ENCODE measurements at places on chromosomes 11 and 22.

GRCh38 chr11:7512525-7513233 lies 1.1 kb upstream of the PPFIBP2 start:
- peak; percentile 69 for DNase-seq

DNA sequence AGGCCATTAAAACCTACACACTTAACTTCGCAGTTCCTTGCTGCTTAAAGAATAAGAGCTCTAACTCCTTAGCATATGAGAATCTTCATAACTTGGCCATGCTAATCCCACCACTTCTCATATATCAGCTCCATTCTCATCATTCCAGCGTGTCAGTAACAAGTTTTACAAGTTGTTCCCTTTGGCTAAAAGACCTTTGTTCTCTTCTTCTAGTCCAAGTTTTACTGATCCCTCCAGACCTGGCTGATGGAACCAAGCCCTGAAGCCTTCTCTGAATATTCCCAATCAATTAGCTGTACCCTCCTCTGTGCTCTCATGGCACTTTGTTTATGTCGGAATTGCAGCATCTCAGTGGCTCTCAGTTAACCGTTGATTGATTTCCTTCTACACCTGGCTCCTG lies 35.8 kb downstream of the GAB2 start:
- DNase-seq = no peak

GRCh38 chr22:33083212-33083611 lies 25.0 kb upstream of the SYN3 start:
- peak; percentile 9 for DNase-seq

- DNase-seq = peak; percentile 17
Measured at GRCh38 chr11:87300640-87301380, 263.1 kb downstream of the TMEM135 start.

DNA sequence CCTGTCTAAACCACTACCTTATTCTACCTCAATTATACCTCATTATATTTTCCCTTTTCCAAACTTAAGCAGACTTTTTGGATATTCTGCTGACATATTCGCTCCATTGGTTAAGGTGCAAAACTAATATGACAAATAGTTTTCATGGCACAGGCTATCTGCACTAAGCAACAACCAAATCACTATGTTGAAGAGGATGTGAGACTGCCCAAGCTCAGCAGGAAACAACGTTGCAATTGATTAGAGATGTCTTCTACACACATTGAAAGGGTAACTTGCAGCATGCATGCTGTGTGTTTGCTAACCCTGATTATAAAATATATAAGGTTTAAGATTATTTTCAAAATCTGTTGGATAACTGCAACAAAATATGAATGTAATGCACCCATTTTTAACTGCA lies 61.6 kb downstream of the STK33 start:
- peak; percentile 51 for DNase-seq

DNA sequence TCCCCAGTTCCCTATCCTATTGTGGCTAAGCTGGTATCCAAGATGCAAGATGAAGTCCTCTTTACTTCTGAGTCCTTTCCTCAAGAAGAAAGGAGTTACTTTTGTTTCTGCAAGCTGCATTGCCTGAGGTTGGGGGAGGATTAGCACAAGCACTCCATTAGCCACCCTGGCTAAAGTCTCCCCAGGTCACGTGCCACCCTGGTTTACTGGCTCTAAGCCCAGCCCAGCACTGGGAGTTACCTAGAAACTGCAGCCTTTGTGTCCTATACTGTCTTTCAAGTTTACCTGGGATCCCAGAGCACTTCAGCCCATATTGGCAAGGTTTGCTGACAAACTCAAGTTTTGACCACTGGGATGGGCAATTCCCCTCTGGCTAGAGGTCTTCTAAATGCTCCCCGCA lies 78.4 kb upstream of the DBX1 start:
- peak; percentile 63 for DNase-seq

DNA sequence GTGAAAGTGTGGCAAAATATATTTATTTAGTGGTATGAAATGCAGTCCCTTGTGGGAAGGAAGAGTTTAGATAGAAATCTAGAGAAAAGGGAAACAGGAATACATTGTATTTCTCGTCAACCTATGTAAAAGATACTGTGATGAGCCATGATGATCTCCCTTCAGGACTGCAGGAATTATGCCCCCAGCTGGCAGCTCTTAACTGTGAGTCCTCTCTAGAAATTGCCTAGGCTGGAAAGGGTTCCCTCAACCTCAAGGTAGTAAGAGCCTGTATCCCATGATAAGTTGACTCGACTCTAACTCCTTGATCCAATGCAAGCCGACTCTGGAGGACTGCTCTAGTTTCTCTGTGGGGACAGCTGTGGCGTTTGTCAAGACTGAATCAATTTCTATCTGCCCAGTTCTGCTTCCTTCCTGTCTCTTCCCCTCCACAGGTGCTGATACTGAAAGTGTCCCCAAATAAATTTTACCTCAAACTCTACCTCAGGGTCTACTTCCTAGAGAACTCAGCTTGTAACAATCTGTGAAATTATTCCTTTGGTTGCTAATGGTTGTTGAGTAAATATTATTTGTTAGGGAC lies 897.3 kb downstream of the METTL15 start:
- DNase-seq = no peak

DNA sequence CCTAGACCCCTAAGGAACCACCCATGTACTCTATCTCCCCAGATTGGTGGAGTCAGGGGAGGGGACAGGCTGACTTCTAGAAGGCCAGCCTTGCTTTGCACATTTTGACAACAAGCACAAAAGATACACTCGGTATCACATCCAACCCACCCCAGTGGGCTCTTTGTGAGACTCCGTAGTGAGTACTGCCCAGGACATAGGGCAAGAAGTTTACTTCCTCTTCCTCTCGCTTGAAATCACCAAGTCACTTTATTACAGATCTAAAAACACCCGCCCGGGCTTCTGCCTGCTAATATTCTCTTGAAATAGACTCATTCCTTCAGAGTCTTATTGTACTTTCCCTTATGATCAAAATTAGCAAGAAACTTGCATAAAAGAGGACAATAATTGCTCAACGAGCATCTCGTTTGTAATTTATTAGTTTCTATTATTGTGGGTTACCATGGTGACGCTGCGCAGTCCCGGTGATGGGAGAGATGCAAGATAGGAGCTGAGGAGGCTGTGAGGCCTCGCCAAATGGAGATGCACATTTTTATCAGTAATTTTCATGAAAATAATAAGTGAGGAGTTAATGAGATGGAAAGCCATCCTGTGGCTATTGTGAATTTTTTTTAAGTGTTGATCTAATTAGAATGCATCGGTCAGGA lies 96.9 kb downstream of the FEZ1 start:
- DNase-seq = no peak

GRCh38 chr11:41720761-41721160 lies 261.3 kb upstream of the LRRC4C start:
- DNase-seq = peak; percentile 41

DNA sequence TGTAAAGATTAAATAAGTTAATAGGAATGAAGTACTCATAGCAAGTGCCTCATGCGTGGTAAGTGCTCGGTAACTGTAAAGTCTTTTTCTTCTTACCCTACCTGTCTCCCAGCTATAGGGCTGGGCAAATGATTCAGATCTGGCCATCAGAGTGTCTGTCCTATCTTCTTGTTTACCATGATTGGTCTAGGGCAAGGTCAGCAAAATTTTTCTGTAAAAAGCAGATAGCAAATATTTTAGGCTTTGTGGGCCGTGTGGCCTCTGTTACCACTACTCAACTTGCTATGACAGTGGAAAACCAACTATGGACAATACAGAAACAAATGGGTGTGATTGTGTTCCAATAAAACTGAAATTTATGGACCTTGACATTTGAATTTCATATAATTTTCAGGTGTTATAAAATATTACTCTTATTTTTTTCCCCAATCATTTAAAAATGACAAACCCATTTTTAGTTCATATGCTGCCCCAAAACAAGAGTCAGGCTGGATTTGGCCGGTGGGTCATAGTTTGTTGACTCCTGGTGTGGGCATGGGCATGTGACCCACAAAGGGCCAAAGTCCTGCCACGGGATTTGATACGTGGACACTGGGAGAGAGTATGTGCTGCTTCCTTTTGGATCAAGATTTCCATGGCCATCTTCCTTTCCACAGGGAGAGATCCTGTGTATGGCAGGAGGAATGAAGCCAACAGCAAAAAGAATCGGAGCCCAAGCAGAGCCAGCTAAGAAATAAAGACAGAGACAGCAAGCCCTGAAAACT lies 26.8 kb upstream of the FZD4 start:
- no peak for DNase-seq

DNA sequence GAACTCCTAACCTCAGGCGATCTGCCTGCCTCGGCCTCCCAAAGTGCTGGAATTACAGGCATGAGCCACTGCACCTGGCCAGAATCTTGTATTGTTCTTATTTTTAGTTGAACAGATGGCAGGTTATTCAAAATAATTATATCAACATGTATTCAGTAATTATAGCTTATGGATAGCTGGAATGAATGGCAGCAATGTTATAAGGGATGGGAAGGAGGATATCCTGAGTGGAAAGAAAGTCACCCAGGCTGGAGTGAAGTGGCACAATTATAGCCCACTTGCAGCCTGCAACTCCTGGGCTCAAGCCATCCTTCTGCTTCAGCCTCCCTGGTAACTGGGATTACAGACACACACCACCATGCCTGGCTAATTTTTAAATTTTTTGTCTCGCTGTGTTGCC lies 88.1 kb downstream of the MED15 start:
- DNase-seq = no peak

- DNase-seq = no peak
Measured at GRCh38 chr11:86508604-86509587, 134.2 kb downstream of the CCDC81 start.

DNA sequence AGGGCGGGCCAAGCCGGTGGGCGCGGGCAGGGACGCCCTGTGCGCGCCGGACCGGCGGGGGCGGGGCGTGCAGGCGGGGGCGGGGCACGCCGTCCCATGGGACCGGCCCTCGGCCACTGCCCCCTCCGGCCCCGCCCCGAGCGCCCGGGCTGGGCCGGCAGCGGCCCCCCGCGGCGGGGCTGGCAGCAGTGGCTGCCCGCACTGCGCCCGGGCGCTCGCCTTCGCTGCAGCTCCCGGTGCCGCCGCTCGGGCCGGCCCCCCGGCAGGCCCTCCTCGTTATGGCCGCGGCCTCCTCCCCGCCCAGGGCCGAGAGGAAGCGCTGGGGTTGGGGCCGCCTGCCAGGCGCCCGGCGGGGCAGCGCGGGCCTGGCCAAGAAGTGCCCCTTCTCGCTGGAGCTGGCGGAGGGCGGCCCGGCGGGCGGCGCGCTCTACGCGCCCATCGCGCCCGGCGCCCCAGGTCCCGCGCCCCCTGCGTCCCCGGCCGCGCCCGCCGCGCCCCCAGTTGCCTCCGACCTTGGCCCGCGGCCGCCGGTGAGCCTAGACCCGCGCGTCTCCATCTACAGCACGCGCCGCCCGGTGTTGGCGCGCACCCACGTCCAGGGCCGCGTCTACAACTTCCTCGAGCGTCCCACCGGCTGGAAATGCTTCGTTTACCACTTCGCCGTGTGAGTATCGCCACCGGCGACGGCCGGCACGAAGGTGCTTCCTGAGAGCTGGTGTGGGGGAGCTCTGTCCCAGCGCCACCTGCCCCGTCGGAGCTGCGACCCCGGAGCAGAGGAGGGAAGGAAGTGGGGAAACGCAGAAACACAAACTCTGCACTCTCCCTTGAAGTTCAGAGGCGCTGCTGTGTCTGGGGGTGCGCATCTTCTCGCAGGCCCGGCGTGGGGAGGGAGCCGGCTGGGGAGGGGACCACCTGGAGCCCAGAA lies at the start of gene KCNQ1:
Gene KCNQ1, plus strand, starts transcription at position 188 of the 925 bp plus-strand sequence. Its CDS starts 91 bp downstream, at position 279.
- peak; percentile 42 for DNase-seq

GRCh38 chr11:69648679-69649575 lies 8.0 kb downstream of the CCND1 start:
- DNase-seq = no peak

DNA sequence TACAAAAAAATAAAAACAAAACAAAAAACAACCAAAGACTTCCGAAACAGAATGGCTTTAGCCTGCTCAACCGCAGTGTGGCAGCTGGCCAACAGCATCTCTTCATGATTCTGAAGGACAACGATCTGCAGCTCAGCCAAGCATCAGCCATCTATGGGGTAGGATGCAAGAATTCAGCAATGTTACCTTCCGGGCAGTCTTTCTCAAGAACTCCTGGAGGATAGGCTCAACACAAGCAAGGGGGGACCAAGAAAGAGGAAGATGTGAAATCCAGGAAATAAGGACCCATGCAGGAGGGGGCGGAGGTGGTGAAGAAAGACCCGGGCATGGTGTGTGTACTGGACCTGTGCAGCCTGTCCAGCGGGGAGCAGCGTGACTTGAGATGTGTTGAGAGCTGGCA lies 3.5 kb upstream of the TSPO start:
- DNase-seq = no peak

GRCh38 chr11:92129811-92130210 lies 94.8 kb upstream of the FAT3 start:
- DNase-seq = no peak

GRCh38 chr11:4203603-4204360 lies 109.2 kb downstream of the RRM1 start:
- DNase-seq = peak; percentile 25

DNA sequence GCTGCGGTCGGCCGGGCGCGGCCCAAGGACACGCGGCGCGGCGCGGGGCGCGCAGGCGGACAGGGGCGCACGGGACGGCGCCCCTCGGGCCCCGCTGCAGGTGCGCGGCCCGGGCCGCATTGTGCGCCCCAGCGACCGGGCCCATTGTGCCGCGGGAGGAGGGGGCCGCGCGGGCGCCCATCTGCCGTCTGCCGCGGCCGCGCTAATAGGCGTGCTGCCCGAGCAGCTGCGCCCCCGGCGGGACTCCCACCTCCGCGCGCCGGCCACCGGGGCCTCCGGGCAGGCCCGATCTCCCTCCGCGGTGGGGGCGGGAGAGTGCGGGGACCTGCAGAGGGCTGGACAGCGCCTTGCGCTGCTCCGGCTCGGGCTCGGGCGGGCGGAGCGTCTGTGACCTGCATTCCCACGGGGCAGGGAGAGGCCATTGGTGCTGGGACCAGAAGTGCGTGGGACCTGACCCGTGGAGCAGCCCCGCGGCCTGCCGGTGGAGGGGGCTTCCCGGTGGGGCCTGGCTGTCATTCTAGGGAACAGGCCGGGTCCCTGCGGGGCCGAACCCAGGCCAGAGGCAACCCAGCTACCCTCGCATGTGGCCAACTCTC lies 933 bp downstream of the BRSK2 start:
- DNase-seq = peak; percentile 51

DNA sequence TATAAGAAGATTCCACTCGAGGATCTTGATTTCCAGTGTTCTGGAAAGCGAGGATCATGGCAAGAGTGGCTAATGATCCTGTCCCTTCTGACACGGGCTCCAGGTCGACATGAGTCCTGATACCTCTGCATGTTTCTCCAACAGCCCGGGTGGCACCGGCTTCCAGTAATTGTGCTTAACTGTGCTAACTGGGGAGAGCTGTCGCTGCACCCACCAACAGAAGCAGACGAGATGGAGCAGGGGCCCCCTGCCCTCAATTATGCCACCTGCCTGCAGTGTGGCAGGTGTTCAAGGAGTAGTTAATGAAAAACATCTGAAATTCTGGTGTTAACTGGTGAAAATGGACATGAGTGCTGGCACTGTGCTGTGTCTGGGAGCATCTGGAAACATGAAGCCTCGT lies 6.2 kb downstream of the MRPL21 start:
- DNase-seq = no peak

- no peak for DNase-seq
Measured at GRCh38 chr22:47397673-47398072, 635.2 kb downstream of the TBC1D22A start.

- no peak for DNase-seq
Measured at GRCh38 chr22:43465291-43466015, 53.6 kb downstream of the MPPED1 start.
